ENCODE measurements at places on chromosomes 11 and 22. TPM values are rescaled to one million over a fixed set of nuclear protein-coding genes. Genes with fewer than 3 reads are reported as not detected.

DNA sequence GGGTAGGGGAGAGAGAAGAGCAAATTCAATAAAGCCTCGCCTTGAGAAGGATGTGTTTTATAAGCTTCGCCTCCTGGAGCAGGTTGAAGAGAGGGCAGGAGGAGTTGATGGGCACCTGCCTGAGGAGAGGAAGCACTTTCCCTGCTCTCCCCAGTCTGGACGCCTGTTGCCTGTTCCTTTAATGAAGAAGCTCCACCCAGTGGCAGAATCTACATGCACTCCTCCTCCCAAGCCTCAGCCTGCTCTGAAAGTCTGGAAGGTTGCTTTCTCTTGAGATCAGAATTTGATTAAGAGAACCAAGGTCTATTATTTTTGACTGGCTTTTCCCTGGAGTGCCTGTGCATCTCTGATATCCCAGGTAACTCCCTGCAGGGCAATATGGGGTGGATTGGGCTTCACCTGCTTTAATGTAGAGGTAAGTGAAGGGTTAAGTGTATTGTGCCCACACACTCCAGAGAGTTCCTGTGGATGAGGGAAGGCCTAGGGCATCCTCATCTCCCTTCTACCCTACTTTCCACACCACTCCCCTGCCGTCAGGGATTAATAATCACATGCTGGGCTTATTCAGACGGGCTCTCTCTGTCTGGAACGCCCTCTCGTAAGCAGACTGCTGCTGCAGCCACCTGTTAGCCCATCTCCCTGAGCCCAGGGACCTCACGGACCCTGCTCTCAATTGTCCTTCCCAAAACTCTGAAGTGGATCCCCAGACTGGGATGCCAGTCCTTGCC is 22.3 kb downstream of the NTM start:
- H3K27me3 ChIP-seq: no peaks in the 10 kb centered on the region
- H3K4me3 ChIP-seq: no peak overlapping the region
- no peaks in the 10 kb centered on the region for H3K36me3 ChIP-seq
- no peak for DNase-seq
- no peak overlapping the region for H3K27ac ChIP-seq

Gene GGTLC2
- total RNA-seq: not detected

DNA sequence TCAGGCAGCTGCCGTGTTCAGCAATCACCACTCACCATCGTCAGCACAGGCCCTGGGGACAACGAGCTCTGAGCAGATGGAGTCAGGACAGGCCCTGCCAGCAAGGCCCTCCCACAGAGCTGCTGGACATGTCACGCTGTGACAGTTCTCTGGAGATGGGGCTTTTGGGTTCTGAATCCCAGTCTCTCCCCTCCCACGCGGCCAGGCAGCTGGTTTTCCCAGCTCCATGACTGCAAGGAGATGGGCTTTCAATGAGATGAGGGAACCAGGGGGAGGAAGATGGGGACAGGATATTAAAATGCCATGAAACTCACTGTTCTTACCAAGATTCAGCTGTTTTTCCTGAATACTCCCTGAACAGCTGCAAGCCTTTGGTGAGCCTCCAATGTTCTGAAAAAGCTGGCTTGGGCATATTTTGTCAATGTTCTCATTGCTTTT is 305.9 kb downstream of the BRD1 start:
- no peaks in the 10 kb centered on the region for H3K36me3 ChIP-seq
- H3K27ac ChIP-seq: no peak overlapping the region
- H3K4me3 ChIP-seq: no peak overlapping the region
- no peak for DNase-seq
- peaks cover 28% of the 10 kb centered on the region for H3K27me3 ChIP-seq
- H3K4me1 ChIP-seq: no peaks in the 10 kb centered on the region

- DNase-seq: no peak
- peaks cover 20% of the 10 kb centered on the region for H3K36me3 ChIP-seq
- H3K4me1 ChIP-seq: peaks cover 44% of the 10 kb centered on the region
- no peaks in the 10 kb centered on the region for H3K27me3 ChIP-seq
These were observed 1.2 kb downstream of the TSPAN32 start for GRCh38 chr11:2302896-2303626.

Gene DAGLA
- 1.6 TPM for total RNA-seq

GRCh38 chr11:122107566-122107965 is 8.4 kb downstream of the BLID start:
- no peaks in the 10 kb centered on the region for H3K4me1 ChIP-seq
- no peak overlapping the region for H3K27ac ChIP-seq
- DNase-seq: no peak
- peaks cover 5% of the 10 kb centered on the region for H3K27me3 ChIP-seq
- H3K36me3 ChIP-seq: no peaks in the 10 kb centered on the region

Gene ANO9
- 128 TPM for total RNA-seq

Gene TMEM135
- 13.2 TPM for total RNA-seq

Measured in T-cell (primary cell).